ENCODE measurements at places on chromosomes 3 and 15.

GRCh38 chr15:70222606-70223005 lies 124.9 kb upstream of the TLE3 start:
- no peak for DNase-seq

DNA sequence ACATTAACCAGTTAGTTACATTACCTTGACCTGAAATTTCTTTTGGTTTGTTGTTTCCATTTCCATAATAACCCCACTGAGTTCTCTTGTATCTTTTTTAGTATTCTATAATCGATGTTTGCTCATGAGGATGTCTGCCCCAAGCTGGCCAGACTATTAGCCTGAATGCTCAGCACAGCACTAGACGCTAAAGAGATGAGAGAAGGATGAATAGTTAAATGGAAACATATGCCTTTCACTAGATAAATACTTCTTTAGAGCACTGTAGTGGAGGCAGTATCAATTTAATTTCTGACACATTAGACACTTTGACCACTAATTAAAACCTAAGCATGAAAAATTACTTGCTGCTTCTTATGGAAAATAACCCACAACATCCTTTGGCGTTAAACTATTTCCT lies 654.9 kb upstream of the KCNMB2 start:
- no peak for DNase-seq

DNA sequence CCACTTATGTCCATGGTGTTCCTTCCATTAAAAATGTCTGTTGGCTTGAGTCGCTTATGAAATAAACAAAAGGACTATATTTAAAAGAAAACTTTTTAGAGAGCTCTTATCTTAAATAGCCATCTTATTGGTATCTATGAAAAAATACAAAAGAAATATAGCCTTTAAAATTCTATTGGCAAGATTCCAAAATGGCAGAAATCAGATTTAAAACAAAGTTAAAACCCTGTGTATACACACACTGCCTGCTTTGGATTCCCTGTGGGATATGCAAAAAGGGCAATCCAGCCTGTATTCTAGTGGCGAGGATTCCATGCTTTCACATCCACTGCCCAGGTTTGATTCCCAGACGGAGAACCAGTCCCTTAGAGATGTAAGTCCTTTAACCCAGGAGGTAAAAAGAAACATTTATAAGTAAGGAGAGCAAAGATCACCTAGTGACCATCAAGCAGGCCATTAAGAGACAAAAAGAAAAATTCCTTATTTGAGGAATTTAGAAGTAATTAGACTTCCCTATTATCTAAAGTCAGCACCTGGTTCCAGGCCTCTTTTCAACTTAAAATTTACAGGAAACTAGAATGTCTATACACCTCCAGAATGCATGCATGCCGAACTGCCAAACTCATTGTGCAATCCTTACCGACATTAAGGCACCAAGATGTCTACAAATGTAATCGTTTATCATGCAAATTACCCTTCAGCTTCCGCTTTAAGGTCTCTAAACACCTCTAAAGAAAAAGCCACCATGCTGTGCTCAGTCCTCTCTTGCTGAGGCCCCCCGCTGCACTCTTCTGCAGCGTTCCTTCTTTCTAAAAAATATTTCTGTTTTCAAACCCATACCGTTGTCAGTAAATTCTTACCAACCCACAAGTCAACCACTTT lies 69.6 kb upstream of the STRIT1 start:
- no peak for DNase-seq

GRCh38 chr3:127671523-127672428 lies 976 bp upstream of the ABTB1 start:
- DNase-seq = peak; percentile 29

DNA sequence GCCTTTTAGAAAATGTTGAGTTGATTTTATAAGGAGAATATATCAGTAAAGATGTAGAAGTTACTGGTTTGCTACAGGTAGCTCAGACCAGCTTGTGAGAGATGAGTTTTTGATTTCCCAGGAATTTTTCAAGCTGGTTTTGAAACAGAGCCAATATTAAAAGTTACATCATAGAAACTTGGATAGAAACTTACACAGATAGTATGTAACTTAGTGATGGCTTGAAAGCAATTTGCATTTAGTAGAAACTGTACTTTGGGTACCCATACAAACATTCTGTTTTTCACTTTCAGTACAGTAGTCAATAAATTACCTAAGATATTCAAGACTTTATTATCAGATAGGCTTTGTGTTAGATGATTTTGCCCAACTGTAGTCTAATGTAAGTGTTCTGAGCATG lies 93.4 kb downstream of the RBMS3 start:
- no peak for DNase-seq

DNA sequence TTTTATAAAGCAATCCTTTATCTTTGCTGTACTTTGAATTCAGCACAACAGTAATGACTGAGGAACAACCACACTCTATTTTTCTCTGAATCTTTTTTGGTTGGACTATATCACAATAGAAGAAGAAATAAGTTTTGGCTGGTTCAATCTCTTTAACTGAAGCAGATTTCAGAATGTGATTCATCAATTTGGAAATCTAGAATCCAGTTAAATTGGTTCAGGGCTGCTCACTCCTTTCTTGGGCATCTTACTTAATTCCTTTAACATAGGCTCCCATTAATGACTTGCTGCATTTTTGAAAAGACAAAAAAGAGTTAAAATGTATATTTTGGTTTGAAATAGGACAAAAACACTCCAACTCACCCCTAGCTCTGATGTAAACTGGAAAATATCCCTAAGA lies 688.3 kb upstream of the NECTIN3 start:
- DNase-seq = no peak

GRCh38 chr15:68564173-68564572 lies 14.6 kb upstream of the CORO2B start:
- DNase-seq = no peak

GRCh38 chr15:34900748-34901147 lies 68.8 kb downstream of the AQR start:
- no peak for DNase-seq
